Mammary epithelial cell (primary cell): ENCODE measurements at places on chromosomes 4 and X. TPM values are rescaled to one million over a fixed set of nuclear protein-coding genes. Genes with fewer than 3 reads are reported as not detected.

HMX1 gene
- not detected in 2 replicates for total RNA-seq

FBXL5 gene
- 109 TPM for total RNA-seq

TCP11X2 gene
- total RNA-seq, result not detected

GPRIN3 gene
- total RNA-seq, result not detected in 2 replicates

RASSF6 gene
- total RNA-seq, result 84.2 TPM

IL13RA1 gene
- total RNA-seq, result 36.0 and 39.1 TPM in 2 replicates

ATP11C gene
- 9.9 and 10.8 TPM in 2 replicates for total RNA-seq

ASB5 gene
- not detected in 2 replicates for total RNA-seq

SMIM10L2A gene
- total RNA-seq, result 3.7 and 10.0 TPM in 2 replicates

TLR8 gene
- not detected in 2 replicates for total RNA-seq

HTRA3 gene
- total RNA-seq, result 0.17 TPM

ERCC6L gene
- 0.17 TPM for total RNA-seq

TADA2B gene
- 13.3 TPM for total RNA-seq

DKK2 gene
- 0.37 TPM in 1 of 2 replicates, not detected in the other for total RNA-seq

BRS3 gene
- total RNA-seq, result not detected in 2 replicates

UNC5C gene
- 9.8 TPM for total RNA-seq

CFP gene
- total RNA-seq, result 0.28 and 0.78 TPM in 2 replicates

WDR17 gene
- total RNA-seq, result 0.42 and 0.53 TPM in 2 replicates

FAM9B gene
- total RNA-seq, result not detected

FAM9C gene
- not detected in 2 replicates for total RNA-seq

DIPK2B gene
- not detected in 2 replicates for total RNA-seq

MSX1 gene
- 2.3 and 2.6 TPM in 2 replicates for total RNA-seq

F11 gene
- not detected in 2 replicates for total RNA-seq

PLAC8 gene
- 2.8 TPM for total RNA-seq

NXF2 gene
- total RNA-seq, result not detected in 2 replicates

BEND4 gene
- not detected in 2 replicates for total RNA-seq

MAB21L2 gene
- not detected in 2 replicates for total RNA-seq

ATP2B3 gene
- total RNA-seq, result not detected

NLGN4X gene
- total RNA-seq, result not detected in 2 replicates

CPE gene
- total RNA-seq, result 10.0 and 21.5 TPM in 2 replicates

USP26 gene
- total RNA-seq, result not detected

RPS3A gene
- 1,437 and 2,160 TPM in 2 replicates for total RNA-seq

SSX2B gene
- total RNA-seq, result not detected in 2 replicates

PRSS48 gene
- total RNA-seq, result 0.17 TPM

HEPH gene
- 113 TPM for total RNA-seq

PNMA5 gene
- not detected for total RNA-seq

TMEM271 gene
- not detected for total RNA-seq
